ENCODE measurements at places on chromosomes 4 and X.

- no peak for DNase-seq
These were observed 3.8 kb downstream of the SLITRK2 start for GRCh38 chrX:145821291-145821897.

GRCh38 chr4:10639100-10639499 lies 45.5 kb downstream of the CLNK start:
- no peak for DNase-seq

DNA sequence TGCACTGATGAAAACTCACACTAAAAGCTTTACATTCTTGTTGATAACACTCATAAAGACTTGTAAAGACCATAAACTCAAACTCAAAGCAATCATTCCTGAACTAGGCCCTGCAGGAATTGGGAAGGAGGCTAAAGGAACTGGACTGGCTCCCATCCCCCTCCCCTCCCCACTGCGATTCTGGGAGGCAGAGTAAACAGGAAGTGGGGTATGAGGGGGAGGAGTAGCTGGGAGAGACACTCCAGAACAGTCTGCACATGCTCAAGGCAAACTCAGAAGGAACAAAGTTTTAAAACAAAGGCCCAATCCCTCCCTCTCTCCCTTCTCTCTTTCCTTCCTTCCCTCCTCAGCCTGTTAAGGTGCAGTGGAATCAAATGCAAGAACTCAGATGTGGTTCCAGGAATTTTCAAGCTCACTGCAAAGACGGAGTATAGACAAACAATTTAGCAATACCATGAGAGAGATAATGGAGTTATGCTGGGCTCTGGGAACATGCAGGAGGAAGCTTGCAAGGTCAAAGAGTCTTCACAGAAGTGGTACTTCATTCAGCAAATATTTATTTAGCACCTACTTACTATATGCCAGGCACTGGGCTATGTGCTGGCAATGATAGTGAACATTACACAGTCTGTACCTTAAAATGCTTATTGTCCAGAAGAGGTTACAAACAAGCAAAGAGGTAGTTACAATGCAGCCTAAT lies 15.9 kb downstream of the MID1IP1 start:
- DNase-seq, result no peak

DNA sequence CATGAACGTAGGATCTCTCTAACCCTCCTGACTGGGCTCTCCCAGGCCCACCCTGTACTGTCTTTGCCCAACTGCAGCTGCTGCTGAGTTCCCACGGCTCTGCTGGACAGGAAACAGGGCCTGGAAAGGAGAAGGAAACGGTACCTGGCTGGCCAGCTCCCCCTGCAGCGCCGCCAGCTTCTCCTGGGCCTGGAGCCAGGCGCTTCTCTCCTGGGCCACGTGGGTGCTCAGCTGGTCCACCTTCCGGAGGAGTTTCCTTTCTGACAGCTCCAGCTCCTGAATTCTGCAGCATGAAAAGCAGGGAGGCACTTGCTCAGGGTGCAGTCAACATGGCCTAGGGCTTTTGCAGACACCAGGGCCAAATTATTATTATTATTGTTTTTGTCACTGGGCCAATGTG lies 6.5 kb downstream of the C4orf50 start:
- no peak for DNase-seq

DNA sequence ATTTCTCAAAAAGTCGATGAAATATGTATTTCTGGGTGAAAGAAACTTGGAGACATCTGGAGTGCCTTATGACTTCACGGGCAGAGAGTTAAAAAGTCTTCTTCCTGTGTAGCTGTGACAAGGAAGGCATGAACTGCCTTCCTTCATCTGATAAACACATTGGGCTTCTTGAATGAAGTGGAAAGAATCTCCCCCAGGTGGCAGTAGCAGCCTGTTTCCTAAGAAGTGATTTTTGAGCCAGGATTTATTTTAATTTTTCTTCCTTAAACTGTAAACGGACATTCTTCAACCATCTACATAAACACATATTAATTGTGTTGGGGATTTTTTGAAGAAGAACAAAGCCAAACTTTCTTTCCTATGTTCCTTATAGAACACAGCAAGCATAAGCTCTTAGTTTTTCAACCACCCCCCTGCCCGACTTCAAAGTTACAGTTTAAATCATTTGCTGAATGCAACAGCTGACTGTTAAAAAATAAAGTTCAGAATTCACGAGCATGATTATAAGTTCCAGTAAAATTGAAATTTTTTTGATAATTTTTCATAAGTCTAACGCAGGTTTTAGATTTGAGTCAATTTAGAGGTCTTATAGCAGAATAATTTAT lies 980 bp upstream of the GIMD1 start:
- no peak for DNase-seq

DNA sequence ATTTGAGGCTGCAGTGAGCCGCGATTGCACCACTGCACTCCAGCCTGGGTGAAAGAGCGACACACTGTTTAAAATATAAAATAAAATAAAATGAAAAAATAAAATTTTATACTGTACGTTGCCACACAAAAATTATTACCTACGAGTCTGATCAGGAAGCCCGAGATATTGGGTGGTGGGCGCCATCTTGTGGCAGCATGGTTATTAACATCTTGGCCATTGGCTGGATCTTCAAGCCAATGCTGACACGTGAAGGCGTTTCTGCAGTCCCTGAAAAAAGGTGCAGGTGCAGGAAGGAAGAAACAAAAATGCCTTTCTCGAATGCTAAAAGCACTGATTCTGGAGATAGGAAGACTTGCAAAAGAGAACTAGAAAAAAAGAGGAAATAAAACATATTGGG lies 4.9 kb upstream of the TLR8 start:
- peak; percentile 37 for DNase-seq

- no peak for DNase-seq
These were observed 196.5 kb downstream of the SMIM20 start for GRCh38 chr4:26110493-26110892.

- no peak for DNase-seq
These were observed 364.3 kb downstream of the FBXO8 start for GRCh38 chr4:173919196-173919595.

DNA sequence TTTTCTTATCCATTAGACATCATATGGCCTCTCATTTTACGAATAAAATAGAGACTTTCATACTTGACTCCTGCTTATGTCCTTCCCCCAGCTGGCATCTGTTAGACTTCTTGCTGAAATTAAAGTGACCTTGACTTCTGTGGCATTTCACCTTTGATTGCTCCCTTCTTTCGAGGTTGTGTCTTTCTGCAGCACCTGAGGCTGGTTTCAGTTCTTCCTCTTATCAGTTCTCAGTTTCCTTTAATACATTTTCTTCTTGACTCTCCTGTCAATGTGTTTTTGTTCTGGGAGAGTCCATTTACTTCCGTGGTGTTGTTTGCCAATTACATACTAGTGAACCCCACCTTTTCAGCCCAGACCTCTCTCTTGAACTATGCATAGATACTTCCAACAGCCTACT lies 81.6 kb downstream of the RBPJ start:
- no peak for DNase-seq

DNA sequence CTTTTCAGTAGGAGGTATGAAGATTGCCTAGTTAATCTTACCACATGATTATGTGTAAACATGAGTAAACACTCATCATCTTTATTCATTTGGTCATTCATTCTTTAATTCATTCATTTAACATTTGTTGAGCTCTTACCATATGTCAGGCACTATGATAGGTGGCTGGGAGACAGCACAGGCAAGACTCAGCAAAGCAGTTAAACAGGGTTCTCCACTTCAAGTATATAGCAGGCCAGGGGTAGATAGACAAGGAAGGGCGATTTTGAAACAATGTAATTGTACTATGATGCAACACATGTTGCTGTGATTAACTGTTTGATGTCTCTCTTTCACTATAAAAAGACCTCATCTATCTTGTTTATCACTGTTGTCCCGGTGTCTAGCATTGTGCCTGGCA lies 84.3 kb upstream of the GPR101 start:
- DNase-seq, result no peak

GRCh38 chr4:185395238-185395955 lies at the start of gene LRP2BP:
Gene LRP2BP (minus strand): TSS chr4:185395924. CDS start chr4:185378186, 17,738 bp downstream.
- DNase-seq, result no peak

DNA sequence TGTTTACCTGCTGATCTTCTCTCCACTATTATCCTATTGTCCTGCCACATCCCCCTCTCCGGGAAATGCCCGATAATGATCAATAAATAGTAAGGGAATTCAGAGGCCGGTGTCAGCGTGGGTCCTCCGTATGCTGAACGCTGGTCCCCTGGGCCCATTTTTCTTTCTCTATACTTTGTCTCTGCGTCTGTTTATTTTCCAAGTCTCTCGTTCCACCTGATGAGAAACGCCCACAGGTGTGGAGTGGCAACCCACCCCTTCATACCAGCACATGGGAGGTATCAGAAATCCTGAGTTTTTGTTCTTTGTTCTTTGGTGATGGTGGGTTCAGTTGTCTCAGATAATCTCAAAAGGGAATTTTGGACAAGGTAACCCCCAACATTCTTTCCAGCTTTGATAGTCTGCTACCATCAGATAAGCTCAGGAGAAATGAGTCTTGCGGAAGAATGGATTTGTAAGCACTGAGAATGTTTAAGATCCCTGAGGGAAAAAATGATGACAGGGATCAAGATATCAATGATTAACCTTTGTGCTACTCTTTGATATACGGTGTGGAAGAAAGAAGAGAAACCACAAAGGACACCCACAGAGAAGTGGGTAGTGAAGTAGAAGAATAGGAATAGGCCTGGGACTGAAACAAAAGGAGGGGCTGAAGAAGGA lies 117.9 kb downstream of the CEP44 start:
- no peak for DNase-seq

DNA sequence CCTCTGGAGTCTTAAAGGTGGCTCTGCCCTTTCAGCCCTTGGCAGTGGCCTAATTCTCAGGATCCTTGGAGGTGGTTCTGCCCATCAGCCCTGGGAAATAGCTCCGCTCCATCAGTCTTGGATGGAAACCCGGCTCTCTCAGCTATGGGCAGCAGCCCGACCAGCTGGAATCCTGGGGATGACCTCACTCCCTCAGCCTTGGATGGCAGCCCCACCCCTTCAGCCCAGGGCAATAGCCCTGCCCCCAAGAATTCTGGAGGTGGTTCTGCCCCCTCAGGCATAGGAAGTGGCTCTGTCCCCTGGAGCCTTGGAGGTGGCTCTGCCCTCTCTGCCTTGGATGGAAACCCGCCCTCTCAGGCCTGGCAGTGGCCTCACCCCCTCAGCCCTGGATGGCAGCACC lies 127.7 kb downstream of the RBMX2 start:
- no peak for DNase-seq

DNA sequence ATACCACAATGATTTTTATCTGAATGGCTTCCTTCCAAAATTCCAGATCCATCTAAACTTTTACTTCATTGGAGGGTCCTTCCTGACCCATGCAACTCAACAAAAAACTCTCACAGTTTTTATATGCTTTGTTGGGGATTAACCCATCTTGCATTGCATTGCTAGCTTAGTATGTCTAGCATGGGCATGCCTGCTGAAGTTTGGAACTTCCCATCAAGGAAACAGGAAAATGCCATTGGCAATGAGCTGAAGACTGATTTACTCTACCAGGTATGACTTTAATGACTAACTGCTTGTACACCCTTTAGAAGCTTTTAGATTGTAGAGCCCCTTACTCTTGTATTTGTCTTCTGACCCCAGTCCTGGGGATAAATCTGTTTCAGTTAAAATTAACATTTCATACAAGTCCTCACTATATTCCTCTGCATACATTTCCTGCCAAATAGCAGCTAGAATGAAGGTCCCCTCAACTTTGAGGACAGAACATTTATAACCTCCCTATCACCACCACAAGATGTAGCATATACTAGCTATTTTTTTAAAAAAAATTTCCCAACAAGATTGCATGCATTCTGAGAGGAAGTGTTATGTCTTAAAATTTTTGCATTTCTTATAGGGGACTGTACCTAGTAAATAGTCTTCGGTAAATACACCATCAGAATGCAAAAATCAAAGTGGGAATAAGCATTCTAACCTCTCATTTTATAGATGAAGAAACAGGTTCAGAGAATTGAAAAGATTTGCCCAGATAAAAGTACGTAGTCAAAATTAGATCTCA lies 52.5 kb upstream of the ATXN3L start:
- no peak for DNase-seq

- no peak for DNase-seq
These were observed 2.6 kb upstream of the ADH5 start for GRCh38 chr4:99091216-99091575.

DNA sequence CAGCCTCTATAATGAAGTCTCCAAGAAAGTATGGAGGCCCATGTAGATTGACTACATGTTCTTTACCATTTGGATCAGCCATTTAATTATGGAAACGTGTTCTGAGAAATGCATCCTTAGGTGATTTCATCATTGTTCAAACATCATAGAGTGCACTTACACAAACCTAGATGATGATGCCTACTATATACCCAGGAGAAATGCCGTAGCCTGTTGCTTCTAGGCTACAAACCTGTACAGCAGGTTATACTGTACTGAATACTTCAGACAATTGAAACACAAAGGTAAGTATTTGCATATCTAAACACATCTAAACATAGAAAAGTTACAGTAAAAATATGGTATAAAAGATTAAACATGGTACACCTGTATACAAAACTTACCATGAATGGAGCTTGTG lies 186.5 kb upstream of the FSTL5 start:
- DNase-seq, result no peak

DNA sequence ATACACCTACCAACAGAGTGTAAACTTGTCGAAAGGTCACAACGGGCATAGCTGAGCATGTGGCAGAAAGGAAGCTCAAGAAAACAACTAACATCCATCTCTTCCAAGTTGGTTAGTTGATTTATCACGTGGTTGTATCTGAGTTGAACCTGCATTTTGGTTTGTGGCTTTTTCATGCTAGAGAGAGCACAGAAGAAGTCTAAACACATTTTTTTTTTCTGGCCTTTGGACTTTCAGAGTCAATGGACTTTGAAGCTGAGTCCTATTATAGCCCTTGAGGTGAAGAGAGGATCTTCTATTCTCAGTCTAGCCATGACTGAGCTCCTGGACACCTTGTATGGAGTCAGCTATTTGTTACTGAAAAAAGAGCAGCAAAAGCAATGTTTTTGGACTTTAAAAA lies 150.6 kb upstream of the TRPC5 start:
- no peak for DNase-seq
